ENCODE measurements at places on chromosomes 7 and 10.
A peak's percentile ranks its signal among the peaks of the same experiment; 100 is the strongest.

DNA sequence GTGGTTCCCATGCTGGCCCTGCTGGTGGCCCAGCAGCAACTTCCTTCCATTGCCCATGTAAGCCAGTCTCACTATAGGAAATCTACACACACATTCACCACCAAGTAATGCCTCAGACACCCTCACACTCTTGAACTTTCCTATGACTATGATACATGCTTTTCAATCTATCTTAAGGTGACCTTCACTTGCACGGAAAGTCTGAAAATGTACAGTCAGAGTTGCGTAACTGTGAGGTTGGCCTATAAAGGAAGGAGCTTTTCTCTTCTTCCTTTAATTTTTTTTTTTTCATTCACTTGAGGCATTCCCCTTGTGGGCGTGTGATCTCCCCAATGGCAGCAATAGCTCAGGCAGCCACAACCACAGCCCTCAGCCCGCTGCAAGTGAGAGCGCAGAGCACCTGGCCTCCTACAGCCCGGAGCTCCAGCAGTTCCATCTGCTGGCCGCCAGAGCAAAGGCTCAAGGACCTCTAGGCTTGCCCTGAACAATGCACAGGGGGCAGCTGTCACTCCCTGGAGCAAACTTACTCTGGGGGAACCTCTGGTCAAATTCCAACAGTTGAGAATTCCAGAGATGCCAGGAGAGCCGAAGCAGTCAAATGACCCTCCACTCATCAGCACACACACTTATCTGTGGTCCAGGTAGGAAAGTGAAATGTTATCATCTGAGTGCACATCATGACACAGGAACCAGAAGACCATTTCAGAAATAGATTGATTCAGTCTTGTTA, 123.1 kb upstream of the ADO start:
- peak; percentile 72 for DNase-seq

DNA sequence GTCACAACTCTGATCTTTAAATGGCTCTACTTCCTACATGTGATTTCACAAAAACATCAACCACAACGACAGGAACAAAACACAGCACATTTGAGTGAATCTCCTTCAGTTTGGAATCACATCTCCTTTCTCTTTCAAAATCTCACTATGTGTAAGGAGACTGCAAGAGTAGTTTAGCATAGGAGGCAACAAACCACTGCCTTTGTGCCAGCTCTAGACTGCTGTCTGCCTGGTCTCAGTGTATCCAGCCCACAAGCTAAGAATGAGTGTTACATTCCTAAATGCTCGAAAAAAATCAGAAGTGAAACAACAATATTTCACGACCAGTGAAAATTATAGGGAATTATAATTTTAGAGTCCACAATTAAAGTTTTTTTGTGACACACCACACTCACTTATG, 217.0 kb upstream of the STEAP4 start:
- no peak for DNase-seq

- no peak for DNase-seq
Measured at GRCh38 chr7:104972500-104972899, 41.5 kb upstream of the KMT2E start.

- no peak for DNase-seq
Measured at GRCh38 chr10:124672181-124672638, 72.0 kb downstream of the FAM53B start.

DNA sequence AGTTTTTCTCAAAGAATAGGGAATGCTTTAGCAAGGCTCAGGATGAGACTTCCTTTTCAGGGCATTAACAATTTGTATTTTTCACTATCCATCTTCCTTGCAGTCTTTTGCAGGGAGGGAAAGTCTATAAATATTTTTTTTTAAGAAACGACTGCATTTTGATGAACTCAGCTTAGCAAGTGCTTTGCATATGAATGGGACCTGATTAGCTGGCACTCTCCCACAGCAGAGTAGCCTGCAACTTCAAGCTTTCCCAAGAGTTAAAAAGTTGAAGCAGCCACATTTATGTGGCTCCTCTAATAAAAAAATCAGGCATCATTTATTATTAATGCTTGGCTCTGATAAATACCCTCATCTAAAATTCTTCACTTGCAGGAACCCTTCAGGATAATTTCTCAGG, 134.0 kb downstream of the GRID1 start:
- DNase-seq, result no peak

DNA sequence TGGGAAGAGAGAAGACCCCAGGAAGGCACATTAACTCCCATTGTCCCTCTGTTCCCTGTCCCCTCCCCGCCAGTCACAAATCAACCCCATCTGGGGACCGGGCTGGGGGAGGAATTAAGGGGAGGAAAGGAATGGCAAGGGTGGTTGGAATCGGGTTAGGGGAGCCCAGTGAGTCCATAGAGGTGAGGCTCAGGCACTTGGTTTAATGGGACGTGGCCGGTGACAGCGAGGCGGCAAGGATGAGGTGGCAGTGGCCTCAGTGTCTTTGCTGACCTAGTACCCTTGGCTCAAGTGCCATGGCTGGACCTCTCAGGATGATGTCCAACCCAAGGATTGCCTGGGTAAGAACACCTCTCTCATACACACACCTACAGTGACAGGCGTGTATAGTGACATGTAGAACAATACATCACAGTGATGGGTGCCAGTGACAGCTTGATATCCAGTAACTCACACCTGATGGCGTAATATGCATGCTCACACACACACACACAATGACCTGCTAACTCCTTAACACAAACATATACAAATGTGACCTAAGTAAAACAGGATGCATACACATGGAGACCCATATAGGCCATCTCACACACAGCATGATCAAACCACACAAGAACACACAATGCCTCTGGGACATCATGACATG, 12.3 kb downstream of the KCNIP2 start:
- DNase-seq, result no peak

DNA sequence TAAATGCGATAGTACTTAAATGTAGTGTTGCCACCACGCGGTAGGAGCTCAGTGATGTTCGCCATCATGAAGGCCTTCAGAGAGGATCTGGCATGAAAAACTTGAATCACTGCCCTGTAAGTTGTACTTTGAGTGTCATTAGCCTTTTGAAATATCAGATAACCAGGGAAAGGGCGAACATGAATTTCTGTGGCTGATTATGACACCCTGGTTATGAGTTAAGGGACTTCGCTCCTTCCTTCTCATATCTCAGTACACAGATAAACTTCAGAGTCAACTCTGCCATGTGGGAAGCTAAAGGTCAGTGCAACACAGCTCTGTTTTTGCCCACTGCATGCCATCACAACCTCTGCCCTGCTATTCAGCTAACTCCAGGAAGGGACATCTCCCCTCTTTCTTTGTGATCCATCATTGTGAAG, 8.9 kb upstream of the ACSL5 start:
- no peak for DNase-seq

DNA sequence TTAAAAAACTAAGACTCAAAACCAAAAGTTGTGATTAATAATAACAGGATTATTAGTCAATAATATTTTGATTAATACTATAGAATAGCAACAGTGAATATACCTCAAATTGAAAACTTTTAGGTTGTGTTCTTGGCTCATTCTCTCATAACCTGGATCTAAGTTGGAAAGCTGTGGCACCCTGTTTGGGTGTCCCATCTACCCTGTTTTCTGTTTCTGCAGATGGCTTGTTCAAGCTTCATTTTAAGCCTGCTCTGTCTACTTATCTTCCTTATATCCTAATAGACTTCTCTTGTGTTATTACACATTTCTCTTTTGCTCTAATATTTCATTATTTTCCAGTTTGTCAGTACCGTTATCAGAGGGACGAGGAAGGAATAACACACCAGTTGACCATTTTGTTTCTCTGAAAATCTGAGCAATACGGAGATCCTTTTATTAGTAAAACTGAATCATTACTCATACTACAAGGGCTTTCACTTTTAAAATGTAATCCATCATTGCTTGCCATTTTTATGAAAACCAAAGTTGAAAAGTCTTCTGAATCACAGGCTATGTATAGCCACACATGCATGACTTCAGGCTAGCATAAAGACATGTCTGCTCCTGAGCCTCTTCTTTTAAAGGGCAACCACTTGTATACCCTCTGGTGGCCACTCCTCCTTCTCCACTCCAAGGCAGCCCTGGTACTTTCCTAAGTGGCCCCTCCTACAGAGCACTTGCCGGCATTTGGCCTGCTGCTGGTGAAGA, 22.3 kb downstream of the COX15 start:
- no peak for DNase-seq

- no peak for DNase-seq
Measured at GRCh38 chr7:40200791-40201190, 66.0 kb downstream of the SUGCT start.

GRCh38 chr7:155992538-155992937, 180.3 kb upstream of the SHH start:
- DNase-seq, result no peak

DNA sequence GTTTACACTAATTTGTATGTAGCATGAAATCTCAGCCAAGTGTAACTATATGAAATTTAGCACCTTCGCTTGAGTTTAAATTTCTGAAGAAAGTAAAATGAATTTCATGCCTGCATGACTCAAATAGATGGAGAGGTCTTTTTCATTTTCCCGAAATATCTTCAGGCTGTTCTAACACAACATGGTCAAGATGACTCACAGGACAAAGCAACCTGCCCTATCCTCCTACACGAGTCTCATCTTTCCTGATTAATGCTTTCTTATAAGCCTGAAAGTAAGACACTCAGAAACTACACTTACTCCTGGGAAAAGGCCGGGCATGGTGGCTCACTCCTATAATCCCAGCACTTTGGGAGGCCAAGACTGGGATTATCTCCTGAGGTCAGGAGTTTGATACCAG, 41.2 kb downstream of the CH25H start:
- DNase-seq, result no peak

DNA sequence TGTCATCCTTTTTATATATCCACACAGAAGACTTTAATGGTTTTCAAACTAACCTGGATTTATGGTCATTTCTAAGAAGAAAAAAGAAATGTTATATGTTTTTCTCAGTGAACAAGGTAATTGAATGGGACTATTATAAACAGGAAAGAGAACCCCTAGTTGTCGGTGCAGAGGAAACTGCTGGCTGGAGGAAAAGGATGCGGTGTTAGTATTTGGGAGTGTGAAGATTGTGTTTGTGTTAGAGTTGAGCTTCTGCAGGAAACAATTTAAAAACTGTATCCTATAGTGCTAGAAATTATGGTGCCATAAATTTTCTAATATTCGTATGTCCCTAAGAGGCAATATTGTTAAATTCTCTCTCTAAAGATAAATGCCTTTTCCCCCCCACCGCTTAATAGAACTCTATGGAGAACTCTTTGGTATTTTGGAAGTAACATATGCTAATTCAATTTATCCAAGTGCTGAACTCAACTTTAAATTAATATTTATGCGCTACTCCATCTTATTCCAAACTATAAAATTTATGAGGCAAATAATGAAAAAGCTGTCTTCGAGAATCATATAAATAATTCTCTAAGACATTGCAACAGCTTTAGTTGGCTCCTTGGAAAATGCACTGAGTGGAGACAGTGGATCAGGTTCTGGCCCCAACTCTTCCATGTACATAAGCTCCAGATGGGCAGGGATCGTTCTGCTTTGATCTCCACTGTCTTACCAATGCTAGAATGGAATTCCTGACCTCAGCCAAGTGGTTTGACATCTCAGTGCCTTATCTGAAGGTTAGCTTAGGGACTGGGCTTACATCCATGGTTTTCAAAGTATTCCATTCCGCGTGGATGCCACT, 5.6 kb downstream of the BZW2 start:
- no peak for DNase-seq

GRCh38 chr10:106978756-106979155, 185.8 kb downstream of the SORCS1 start:
- DNase-seq, result no peak

DNA sequence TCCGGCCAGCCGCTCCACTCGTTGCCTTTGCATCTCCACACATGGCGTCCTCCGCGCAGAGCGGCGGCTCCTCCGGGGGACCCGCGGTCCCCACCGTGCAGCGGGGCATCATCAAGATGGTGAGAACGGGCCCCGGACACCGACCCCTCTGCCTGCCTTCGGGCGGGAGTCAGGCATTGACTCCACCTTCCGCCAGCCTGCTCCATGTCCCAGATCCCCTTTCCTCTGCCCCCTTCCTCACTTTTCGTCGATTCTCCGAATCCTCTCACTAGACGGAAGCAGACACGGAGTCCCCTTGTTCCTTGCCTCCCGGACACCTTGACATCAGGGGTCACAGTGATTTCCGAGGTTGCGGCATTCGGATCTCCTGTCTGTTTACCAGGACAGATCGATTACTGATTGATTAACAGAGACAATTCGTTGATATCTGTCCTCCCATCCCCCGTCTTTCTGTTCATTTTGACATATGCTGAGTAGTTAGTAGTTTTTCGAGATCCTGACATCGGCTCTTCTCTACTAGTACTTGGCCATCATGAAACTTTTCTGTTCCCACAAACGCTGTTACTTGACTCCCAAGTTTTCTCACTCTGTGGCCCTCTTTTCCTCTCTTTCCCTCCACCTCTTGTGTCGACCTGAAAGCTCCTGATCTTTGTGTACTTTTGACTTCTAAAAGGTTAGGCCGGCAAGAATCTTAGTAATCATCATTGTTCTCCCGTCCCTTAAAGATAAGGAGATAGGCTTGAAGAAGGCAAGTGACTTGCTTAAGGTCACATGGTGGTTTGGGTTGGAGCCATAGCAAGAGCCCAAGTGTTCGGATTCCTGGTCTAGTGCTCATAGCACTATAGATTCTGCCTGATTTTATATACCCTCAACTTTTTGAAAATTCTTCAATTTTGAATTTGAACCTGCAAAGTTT, 597 bp downstream of the SND1 start:
- no peak for DNase-seq

GRCh38 chr10:30270247-30270646, 78.8 kb downstream of the MTPAP start:
- DNase-seq, result no peak

- DNase-seq, result no peak
Measured at GRCh38 chr10:66167816-66168215, 758.0 kb upstream of the LRRTM3 start.

All from central memory CD4-positive, alpha-beta T cell (primary cell).